Left lobe of liver (tissue), 2 donors: ENCODE measurements at places on chromosomes 11 and 22.
A peak's percentile ranks its signal among the peaks of the same experiment; 100 is the strongest.

GRCh38 chr11:83255366-83255765 lies 30.8 kb downstream of the CCDC90B start:
- no peak for DNase-seq

GRCh38 chr11:124740277-124740882 lies 638 bp downstream of the NRGN start:
- no peak for DNase-seq

DNA sequence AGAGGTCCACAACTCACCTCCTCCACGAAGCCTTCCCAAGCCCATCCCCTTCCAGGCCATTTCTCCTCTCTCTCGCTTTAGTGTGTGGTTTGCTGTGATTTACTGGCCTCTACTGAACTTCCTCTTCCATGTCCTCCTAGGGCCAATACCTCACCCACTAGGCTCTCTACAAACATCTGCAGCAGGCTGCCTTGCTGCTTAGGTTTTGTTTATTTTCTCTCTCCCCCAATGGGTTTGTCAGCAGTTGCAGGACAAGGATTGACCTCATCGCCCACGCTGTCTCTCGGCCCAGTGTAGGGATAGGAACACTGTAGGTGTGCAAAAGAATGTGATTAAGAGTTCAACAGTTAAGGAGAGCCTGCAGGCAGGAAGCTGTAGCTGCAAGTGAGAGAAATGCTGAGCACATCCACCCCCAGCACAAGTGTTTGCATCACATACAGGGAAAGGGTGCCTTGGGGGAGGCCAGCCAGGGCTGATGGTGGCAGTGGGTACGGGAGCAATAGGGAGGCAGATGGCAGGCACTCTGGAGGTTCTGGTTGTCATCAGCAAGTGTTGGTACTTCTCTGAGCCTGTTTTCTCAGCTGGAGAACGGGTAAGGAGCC lies 1.4 kb downstream of the PC start:
- DNase-seq: peak; percentile 58

DNA sequence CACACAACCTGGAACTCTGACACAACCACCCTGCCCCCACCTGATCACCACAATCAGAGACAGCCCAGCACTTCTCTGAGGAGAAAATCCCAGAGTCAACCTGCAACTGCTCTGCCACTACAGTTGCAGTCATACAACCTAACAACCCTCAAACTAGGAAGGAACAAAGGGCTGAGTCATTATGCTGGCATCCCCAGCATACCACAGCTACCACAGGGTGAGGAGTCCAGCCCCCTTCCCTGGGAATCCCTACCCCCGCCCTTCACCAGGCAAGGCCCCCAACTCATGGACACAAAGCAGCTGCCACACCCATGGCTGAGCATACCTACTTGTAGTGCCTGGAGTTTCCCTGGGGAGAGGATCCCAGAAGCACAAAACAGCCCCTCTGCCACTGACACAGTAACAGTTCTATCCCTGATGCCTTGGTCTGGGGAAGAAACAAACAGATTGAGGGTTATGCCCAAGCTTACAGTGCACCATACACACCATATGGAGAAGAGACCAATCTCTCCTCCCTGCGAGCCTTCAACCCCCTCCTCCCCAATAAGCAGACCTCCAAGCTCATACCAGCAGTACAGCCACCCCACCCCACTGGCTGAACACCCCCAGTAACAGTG lies 68.5 kb upstream of the C11orf58 start:
- DNase-seq: no peak

- DNase-seq: no peak
These were observed 242.0 kb downstream of the BRD1 start for GRCh38 chr22:49585461-49586243.

GRCh38 chr11:69439651-69440464 lies 41.6 kb upstream of the LINC01488 start:
- DNase-seq: no peak

DNA sequence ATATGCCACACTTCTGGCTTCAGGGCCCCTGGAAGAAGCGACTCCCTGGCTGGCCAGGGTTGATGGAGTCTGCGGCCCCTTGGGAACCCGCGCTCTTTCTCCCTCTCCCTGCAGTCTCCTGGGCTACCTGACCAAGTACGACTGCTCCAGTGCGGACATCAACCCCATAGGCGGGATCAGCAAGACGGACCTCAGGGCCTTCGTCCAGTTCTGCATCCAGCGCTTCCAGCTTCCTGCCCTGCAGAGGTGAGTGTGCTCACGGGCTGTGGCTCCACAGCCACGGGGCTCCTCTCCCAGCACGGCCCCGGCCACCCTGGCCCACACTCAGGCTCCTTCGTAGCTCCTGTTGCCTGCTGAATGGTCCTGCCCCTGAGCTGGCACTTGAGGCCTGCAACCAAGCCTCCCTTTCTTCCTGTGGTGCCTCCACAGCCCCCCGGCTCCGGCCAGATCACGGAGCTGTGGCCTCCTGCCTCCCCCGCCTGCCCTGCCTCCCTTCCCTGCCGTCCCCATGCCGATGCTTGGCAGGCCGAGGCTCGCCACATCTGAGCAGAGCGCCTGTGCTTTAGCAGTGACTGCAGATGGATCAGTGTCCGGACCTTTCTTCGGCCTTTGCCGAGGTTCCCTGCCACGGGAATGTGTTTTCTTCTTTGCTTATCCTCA lies 36.2 kb upstream of the KRTAP5-7 start:
- DNase-seq: no peak

DNA sequence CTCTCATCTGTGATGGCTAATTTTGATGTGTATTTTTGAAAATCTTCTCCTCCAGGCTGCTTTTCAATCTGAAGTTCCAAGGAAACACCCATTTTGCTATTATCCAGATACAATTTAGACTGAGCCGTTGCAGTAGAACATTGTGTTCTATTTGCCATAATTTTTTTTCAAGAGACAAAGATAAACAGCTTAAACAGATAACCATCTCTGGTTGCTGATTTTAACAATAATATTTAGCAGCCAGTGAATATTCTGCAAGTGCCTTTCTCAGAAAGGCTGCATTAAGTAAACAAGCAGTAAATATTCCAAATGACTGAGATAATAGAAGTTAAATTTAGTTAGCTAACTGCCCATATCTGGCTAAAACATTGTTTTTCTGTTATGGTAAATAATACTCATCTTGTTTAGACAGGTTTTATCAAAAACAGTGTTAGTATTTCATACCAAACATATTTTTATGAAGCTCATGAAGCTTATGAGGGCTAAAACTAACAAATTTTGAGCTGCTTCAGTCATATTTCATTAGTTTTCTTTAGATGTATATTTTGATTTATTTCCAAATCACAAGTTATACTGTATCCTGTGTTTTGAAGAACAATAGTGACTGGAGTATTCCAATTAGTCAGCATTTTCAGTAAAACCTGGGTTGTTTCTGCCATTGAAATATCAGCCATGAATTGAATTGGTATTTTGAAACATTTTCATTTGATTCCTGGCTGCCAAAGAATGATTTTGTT lies 206.7 kb downstream of the SBF2 start:
- no peak for DNase-seq

DNA sequence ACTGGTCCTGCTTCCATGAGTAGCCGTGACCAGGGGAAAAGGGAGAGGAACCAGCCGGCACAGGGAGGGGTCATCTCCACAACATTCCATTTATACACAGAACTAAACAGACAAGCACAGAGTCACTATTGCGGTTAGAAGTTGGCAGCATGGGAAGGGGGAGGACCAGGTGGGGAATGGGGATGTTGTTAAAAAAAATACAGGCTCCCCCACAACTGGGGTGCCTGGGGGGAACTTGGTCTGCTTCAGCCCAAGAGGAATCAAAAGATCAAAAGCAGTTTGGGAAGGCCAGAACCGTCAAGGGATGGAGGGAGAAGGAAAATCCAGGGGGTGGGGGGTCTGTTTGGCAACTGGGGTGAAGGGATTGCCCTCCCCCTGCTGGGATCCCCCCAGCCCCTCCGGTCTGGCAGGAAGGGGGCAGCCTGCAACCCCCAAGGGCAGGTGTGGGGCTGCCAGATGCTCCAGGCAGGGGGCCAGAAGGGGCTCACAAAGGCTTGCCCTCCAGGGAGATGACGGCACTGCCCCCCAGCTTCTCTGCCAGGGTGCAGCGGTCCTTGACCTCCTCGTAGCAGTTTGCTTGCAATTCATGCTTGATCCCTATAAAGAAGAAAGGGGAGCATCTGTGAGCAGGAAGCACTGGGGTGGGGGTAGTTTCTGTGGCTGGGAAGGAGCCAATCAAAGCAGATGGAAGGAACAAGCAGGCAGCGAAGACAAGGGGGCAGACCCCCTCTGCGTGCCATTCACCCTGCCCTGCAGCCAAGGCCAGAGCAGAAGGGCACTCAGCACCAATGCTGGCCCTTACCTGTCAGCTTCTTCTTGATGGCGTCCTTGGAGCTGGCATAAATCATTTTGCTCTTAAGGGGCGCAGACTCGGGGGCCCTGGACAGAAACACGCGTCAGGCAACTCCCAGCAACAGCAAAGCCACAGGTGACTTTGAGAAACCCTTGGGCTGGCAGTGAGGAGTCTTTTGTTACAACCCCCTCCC lies 2.8 kb downstream of the CFL1 start:
- DNase-seq: no peak

GRCh38 chr11:69700278-69701140 lies 3.3 kb downstream of the FGF19 start:
- peak; percentile 85 for DNase-seq

DNA sequence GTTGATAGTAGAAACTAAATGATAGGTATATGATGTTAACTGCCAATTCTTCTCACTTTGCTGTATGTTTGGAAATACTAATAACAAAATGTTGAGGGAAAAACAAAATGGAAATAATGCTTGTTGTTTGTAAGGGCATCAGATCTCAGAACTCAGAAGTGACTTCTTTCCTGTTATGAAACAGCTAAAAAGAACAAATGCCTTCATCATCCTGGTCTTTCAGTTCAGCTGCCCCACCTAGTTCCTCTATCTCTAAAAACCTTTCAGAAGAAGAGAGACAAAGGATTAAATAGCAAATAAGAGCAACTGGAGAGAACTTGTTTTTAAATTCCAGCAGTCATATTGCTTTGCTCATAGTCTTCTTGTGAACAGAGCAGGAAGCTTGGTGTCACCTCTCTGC lies 345.3 kb upstream of the NCAM1 start:
- no peak for DNase-seq

GRCh38 chr11:74157169-74157568 lies 13.6 kb downstream of the C2CD3 start:
- DNase-seq: no peak

DNA sequence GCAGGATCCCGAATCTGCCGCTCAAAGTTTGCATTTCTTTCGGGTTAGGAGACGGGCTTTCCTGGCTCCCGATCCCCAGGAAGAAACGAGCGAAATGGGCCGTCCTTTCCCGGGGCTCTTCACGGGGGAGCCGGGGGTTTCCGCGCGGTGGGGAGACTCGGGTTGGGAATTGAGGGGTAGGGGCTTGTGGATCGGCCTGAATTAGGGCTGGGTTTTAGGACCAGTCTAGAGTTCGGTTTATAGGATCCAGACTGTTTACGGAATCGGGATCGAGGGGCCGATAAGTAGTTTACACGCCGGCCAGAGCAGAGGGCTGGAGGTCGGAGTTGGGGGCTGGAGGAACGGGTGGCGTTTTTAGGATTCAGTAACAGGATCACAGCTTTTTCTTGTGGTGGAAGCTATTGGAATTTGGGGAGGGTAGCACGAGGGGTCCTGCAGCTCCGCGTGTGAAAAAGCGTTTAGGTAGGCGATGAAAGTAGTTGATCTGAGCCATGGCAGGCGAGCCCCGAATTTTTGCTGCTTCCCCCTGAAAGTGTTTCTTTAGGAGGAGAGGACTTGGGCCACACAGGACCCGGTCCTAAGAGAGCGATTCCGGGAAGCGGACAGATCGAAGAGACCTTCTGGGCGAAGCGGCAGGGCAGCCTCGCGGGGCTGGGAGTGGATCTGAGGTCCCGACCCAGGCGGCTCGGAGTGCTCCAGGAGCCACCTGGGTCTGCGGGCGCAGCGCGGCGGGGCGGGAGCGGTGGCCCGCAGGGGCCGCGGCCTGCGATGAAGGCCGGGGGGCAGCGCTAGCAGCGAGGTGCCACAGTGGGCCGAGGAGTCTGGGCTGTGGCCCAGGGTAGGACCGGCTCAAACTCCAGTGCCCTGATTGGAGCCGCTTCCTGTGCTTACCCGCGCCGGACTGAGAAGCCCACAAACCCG lies 1.6 kb downstream of the PKNOX2 start:
- DNase-seq: no peak

DNA sequence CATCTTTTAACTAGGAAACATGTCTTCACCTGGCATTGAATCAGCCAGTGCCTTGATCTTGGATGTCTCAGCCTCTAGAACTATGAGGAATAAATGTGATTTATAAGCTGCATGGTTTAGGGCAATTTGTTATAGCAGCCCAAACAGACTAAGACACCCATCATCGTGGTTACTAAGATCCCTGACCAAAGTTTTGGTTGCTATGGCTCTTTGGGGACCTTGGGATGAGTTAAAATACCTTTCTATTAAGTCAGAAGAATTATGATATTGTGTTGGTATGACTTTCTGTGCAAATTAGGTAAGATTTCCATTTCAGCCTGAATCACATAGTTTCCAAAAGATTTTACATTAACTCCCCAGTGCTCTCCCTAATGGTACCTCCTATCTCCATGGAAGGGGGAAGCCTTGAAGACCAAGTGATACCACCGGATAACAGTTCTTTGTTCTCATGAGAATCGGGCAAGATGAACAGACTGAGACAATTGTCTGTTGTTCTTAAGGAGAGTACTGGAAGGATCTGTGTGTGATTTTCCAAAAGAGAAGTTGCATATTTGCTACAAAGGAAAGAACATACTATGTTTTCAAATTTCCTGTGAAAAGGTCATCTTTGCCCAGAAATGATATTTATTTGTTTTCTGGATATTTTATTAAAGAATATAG lies 60.4 kb upstream of the UBASH3B start:
- no peak for DNase-seq

GRCh38 chr11:18264035-18264434 lies 2.0 kb upstream of the SAA1 start:
- DNase-seq: no peak

DNA sequence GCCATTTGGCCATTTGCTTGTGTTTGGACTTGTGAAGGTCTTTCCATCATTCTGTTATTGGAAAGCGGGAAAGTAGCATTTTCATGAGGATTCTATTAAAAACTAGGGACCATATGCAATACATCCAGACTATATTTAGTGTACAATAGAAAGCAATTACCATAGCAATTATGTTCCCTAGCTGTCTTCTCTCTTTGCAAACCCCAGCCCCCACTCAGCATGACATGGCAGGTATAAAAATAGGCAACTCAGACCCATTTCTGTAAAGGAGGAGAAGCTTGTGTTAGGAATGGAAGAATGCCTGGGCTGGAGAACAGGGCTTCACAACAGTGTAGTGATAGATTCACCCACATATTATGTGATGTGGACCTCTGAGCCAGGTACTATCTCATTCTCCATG lies 12.4 kb downstream of the OR51B6 start:
- no peak for DNase-seq

- no peak for DNase-seq
These were observed 86.0 kb downstream of the EHF start for GRCh38 chr11:34706709-34707461.

GRCh38 chr11:77155082-77155475 lies 27.0 kb downstream of the MYO7A start:
- no peak for DNase-seq

GRCh38 chr11:81970886-81971285 lies 762.8 kb downstream of the FAM181B start:
- no peak for DNase-seq
